Astrocyte of the spinal cord (primary cell): ENCODE measurements at places on chromosomes 2 and 18.

GRCh38 chr2:177767768-177768167 lies 304.8 kb downstream of the PDE11A start:
- no peak for DNase-seq

- peak; percentile 35 for DNase-seq
Measured at GRCh38 chr18:57447154-57447621, 12.0 kb downstream of the ONECUT2 start.

DNA sequence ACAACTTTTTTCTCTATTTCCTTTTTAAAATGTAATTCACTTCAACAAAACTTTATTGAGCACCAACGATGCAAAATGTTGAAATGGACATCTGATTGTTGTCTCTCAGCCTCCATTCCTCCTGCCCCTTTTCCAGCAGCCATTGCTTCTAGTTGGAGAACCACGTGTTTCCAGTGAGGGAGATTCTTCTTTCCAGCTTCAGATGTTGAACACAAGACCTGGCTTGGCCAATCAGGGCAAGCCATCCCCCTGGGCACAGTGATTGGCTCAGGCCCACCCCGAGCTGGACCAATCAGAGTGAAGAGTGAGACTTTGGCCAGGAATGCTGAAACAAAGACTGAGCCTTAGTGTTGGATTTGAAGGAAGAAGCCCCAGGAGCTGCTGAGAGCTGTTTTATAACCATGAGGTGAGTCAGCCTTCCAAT lies 59.0 kb downstream of the E2F6 start:
- peak; percentile 75 for DNase-seq

- DNase-seq: no peak
Measured at GRCh38 chr2:173104156-173104555, 28.5 kb downstream of the MAP3K20 start.

DNA sequence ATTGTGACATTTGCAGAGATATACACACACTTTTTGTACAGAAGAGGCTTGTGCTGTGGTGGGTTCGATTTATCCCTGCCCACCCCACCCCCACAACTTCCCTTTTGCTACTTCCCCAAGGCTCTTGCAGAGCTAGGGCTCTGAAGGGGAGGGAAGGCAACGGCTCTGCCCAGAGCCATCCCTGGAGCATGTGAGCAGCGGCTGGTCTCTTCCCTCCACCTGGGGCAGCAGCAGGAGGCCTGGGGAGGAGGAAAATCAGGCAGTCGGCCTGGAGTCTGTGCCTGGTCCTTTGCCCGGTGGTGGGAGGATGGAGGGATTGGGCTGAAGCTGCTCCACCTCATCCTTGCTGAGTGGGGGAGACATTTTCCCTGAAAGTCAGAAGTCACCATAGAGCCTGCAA lies 40.0 kb downstream of the STEAP3 start:
- DNase-seq: no peak

GRCh38 chr2:199118673-199119112 lies 339.0 kb downstream of the SATB2 start:
- DNase-seq: no peak

DNA sequence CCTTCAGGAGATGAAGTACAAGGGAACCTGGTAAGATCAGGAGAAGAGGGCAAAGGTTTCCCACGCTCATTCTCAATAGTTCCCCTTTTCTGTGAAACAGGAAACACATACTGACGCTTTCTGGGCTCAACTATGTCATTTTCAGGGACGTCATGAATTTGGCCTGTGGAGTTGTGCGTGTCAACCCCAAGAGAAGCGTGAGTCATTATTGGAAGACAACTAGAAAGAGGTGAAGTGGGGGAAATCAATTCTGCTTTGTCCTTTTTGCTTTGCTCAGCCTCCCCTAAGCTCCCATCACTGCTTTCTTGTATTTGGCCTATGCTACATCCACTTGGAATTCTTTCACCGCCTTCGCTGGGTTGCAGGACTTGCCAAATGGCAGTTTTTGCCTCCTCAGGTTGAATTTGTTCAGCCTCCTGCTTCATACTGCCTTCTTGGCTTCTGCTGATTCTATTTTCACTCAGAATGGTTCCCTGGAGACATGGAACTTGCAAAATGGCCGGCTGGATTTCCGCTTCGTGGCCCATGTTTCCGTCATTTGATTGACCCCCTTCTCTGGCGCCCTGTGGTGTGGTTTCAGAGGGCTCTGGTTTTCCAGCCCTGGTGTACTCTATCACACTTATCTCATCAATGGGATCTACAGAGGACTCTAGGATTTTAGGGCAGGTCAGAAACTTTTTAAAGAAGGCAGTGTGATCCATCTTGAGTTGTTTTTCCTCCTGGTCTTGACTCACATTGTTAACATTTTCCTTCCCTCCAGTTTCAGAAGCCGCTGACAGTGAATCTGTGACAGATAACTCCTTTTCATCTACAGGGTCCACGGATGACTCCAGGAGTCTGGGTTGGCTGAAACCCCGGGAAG lies 93.3 kb downstream of the ALPK2 start:
- no peak for DNase-seq

DNA sequence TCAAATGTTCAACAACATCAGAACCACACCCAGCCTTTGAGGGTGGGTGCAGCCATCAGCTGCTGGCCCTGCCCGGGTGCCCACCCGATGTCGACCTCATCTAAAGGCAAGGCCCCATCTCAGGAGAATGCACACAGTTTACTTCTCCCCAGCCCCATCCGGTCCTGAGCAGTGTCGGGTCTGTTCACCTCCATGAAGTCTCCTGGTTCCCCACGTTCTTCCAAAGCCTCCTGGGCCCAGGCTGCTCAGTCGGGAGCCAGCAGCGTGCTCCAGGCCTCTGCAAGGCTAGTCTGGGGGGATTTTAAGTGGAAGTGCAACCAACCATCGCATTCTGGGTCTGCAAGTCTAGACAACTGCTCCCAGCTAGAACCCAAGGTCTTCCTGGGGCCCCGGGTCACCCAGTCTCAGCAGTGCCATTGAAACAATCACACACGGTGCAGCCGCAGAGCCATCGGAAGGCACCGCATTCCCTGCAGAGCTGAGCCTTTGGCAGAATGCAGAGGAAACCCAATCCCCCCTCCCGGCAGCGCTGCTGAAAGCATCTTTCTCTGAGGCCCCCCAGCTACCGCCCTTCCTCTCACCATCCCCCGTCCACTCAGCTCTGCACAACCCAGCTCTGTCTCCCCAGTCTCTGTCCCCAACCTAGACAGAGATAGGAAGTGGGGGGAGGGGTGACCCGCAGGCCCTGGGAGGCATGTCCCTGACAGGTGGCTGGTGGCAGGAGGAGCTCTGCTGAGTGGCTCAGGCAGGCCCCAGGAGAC lies 8.5 kb downstream of the ESPNL start:
- no peak for DNase-seq

DNA sequence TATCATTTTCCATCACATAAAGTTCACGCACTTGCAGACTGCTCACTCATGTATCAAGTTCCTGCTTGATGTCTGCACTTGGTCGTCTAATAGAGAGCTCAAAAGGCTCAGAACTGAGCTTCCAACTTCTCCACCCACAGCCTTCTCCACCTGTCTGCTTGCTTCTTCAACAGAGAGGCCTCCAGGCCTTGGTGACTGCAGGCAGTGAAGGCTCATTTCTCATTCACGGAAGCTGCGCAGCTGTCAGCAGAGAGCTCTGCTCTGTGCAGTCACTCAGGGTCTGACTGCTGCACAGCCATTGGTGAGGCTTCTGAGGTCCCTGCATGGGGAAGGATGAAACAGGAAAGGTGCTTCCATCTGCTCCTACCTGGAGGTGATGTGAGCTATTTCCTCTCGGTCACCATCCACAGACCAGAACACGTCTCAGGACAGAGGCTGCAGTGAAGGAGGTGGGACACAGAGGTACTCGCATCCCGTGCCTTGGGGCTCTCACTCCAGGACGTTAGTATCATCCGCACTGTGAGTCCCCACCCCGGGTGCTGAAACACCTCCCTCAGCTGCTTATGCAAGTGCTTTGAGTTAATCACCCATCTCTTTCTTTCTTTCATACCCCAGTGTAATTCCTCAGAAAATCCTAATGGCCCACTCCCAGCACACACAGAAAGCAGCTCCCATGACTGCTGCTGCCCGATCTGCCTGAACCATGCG lies 126.2 kb downstream of the TMEM18 start:
- DNase-seq: no peak

DNA sequence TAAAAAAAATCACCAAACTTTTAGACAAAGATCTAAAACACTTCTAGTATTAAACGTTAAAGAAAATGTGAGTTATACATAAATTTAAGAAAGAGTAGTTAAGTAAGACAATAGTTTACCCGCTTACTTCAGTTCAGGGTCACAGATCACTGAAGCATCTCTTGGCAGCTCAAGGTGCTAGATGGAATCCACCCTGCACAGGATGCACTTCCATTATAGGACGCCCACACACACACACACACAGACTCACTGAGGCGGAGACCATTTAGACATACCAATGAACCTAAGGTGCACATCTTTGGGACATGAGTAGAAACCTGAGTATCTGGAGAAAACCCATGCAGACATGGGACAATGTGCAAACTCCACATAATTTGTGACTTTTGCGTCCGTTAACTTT lies 630.6 kb upstream of the ZNF804A start:
- no peak for DNase-seq

DNA sequence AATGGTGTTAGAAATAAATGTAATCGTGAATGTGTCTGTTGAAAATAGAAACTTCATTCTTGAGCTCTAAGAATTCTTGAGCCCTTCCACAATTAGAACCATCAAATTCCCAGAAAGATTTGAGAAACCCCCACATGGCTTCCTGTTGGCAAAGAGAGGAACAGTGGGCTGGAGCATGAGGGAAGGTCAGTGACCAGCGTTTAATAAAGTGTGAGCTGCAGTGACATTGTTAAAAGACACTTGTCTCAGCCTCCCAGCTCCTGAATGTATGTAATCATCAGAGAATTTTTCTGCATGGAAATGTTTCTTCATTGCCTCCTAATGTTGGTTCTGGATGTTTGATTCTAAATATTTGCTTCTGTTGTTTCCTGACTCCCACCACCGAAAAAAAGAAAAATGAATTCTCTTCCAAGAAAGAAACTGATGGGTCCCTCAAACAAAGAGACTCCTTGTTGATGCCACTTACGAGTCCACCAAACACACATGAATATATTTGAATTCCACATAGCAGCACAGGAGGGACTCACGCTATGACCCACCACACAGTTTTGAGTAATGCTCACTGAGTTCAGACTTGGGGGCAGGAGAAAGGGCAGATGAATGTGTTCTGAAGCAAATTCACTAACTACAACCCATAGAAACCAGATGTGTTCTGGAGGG lies 225.1 kb upstream of the KLHL29 start:
- no peak for DNase-seq

GRCh38 chr18:58247363-58247834 lies 203.4 kb downstream of the NEDD4L start:
- DNase-seq: peak; percentile 34

DNA sequence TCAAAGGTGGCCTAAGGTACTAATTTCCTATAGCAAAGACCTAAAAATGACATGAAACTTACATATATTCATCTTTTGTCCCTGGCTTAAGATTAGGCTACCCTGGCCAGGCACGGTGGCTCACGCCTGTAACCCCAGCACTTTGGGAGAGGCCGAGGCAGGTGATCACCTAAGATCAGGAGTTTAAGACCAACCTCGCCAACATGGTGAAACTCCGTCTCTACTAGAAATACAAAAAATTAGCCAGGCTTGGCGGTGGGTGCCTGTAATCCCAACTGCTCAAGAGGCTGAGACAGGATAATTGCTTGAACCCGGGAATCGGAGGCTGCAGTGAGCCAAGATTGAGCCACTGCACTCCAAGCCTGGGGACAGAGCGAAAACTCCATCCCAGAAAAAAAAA lies 5.9 kb downstream of the SRSF7 start:
- no peak for DNase-seq

- DNase-seq: no peak
Measured at GRCh38 chr2:241796209-241796608, 12.8 kb upstream of the NEU4 start.

- no peak for DNase-seq
Measured at GRCh38 chr18:76521417-76522121, 26.5 kb upstream of the ZNF516 start.

DNA sequence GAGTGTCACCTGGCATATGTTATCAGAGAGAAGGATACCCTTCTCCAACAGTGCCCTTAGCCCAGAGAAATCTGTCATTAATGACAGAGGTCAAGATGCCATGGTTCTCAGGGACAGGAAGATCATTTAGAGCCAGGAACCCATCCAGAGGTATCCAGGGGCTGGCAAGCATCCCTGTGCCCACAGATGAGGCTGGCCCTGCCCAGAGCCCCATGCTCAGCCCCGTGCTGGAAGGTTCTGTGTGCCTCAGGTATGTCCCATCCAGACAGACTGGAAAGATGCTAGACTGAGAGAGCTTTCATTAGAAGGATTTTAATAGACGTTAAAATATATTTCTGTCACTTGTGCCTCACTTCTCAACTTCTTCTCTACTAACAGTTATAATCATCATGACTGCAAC lies 8.2 kb upstream of the TUBB6 start:
- DNase-seq: no peak

DNA sequence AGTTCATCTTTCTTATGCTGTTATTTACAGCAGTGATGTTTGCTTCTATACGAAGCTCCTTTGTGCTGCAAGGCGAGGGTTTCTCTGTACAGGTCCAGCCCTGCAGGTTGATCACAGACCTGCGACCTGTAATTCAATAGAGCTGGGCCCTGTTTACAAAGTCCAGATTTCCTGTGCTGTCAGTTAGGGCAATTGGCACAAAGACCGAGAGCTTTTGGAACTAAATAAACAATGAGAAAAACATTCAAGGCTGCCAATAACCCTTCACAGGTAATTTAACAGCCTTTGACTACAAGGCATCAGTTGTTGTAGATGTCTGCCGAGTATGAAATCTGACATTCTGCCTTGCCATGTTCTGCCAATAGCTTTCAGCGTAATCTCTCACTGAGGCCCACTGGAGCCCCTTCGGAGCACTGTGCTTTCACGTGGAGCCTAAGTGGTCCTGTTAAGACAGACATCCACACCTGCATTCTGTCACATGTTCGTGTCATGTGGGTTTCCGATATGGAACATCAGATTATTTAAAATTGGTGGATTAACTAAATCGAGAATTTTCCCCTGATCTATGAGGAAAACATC lies 232.5 kb downstream of the PTGR3 start:
- no peak for DNase-seq

DNA sequence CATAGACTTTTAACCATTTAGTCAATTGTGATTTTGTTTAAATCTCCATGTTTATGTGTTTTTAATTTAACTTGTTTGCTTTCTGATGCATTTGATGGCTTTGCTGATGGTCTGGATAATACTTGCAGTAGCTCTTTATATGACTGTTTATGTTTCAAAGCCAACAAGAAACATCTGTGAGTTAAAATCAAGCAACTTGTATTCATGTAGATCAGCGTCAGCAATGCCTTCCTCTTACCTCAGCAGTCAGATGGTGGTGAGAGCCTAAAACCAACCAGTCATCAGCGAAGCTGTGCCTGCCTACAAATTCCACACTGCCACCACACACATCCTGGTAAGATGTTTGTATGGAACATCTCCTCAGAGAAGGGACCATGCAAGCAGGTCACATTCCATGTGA lies 231.9 kb downstream of the PTGR3 start:
- no peak for DNase-seq

DNA sequence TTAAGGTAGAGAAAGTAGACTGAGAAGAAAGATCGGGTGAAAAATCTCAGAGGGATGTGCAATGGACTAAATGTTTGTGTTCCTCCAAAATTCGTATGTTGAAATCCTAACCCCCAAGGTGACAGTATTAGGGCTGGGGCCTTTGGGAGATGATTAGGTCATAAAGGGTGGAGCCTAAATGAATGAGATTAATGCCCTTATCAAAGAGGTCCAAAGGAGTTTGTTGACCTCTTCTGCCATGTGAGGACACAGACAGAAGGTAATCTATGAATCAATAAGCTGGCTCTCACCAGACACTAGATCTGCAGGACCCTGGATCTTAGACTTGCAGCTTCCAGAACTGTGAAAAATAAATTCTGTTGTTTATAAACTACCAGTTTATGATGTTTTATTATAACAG lies 2.7 kb upstream of the NMI start:
- no peak for DNase-seq
